ENCODE measurements at places on chromosomes 5 and 9.

DNA sequence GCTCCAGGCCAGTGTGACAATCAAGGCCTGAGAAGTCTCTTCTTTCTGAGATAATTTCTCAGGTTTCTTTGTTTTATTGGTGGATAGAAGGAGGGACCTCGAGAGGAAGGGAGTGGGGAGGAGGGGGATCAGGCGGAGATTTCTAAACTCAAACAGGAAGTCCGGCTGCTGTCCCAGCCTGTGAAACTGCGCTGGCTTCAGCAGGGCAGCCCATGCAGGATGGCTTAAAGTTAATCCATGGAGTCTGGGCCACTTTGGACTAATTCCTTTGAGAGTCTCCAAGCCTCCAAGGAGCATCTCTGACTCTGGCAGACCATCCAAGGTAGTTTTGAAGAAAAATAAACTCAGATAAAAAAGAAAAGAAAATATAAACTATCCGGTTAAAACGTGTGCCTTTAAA, 378.5 kb downstream of the MLLT3 start:
- no peak for DNase-seq

DNA sequence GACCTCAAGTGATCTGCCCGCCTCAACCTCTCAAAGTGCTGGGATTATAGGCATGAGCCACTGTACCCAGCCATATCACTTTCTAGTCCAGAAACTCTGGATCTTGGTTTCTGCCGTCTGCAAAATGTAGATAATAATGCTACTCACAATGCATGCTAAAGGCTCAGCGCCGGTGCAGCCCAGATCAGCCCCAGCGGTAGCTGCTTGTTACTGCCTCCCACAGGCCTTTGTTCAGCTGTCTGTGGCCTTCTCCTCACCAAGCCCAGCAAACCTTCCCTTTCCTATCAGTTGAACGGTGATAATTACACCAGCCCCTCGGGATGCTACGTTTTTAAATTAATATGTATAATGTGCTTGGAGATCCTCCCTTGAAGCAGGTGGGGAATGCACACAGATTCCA, 26.2 kb upstream of the MSX2 start:
- DNase-seq: no peak

DNA sequence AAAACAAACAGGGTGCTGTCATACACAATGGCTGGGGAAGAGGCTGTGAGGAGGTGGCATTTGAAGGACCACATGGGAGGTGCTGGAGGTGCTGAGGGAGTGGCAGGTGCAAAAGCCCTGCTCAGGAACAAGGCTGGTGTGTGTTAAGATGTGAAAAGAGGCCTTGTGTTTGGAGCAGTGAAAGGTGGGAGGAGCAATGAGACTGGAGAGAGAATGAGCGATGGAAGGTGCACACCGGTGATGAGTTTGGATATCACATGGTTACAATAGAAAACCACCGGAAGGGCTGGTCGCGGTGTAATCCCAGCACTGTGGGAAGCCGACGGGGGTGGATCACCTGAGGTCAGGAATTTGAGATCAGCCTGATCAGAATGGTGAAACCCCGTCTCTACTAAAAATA, 9.2 kb upstream of the FIBCD1 start:
- DNase-seq: no peak

DNA sequence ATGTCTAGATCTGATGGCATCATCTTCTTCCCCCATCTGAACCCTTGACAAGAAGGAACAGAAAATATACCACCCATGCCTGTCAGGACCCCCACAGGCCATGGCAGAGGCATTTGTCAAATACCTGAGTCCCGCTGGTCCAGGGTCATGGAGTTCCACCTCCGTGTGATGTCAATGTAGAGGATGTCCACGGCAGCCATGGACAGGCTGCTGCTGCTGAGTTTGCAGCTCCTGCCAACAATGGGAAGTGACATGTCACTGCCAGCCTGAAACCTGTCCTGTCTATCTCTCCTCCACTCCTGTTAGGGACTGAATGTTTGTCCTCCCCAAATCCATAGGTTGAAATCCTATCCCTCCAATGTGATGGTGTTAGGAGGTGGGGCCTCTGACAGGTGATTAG, 208.8 kb downstream of the DAB2IP start:
- DNase-seq: no peak
